ENCODE measurements at places on chromosomes 4 and X.

DNA sequence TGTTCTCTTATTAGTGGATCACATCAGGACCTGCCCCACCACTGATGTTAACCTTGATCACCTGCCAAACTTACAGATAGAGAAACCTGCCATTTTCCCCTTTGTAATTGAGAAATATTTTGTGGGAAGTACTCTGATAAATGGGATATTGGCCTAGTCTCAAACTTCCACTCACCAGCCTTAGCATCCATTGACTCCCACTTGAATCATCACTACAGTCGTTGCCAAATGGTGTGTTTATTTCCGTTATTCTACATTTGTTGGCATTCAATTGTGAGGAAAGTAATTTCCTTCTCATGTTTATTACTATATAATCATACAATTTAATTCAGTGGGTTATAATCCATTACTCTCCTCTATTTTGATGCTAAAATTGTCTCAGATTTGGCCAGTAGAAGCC lies 156.4 kb upstream of the CXCL13 start:
- DNase-seq = no peak

GRCh38 chr4:108570993-108571569 lies 49.3 kb upstream of the RPL34 start:
- DNase-seq = no peak

GRCh38 chr4:3371033-3372001 lies 70.5 kb upstream of the HGFAC start:
- no peak for DNase-seq

DNA sequence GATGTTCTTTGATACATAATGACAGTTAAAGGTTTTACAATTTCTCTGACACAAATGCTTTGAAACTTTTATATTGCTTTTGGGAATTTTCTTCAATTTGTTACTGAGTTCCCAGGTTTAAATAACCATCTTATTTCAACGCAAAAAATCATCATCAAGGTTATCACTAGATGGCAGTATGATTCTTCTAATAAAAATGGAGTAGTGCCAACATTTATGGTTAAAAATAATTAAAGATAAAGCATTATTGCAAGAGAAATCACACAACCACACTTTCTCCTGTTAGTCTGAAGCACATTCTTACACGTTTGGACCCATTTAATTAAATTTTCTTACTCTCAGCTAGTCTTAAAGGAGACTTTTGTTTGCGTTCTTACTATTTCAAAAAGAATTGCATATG lies 611.3 kb upstream of the CPXCR1 start:
- no peak for DNase-seq

DNA sequence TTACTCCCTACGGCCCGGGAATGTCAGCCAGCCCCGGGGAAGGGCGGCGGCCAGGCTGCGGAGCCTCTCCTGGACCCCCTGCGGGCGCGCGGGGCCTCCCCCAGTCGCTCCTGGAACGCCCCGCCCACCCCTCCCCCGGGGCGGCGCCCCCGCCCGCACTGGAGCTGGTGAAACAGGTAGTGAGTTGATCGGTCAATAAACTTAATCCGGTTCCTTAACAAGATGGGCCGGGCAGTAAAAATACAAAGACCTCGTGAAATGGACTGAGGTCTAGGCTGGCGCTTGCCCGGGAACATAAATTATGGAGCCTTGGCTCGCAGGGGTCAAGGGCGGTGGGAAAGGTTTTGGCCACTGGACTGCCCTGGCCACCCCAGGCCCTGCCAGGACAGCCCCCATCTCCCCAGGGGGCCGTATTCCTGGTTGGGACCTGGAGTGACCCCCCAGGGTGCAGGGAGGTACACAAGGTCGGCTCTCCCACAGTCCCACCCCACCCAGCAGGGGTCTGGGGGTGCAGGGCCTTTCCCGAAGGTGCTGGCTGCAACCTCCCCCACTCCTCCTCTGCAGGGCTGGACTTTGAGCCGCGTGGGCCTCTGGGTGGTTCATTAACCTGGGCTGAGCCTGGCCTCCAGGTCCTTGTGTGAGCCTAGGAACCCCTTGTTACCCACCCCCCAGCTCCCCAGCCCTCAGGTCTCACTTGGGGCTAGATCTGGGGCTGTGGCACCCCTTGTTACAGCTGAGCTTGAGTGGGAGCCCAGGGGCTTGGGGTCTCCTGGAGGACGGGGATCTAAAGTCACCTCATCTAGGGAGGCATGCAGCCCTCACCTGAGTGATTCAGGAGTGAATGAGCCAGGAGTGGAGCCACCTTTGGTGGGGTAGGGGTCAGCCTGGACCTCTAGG lies 2.5 kb downstream of the FGFR3 start:
- no peak for DNase-seq

GRCh38 chrX:100587861-100588260 lies 3.1 kb downstream of the TNMD start:
- DNase-seq = no peak

DNA sequence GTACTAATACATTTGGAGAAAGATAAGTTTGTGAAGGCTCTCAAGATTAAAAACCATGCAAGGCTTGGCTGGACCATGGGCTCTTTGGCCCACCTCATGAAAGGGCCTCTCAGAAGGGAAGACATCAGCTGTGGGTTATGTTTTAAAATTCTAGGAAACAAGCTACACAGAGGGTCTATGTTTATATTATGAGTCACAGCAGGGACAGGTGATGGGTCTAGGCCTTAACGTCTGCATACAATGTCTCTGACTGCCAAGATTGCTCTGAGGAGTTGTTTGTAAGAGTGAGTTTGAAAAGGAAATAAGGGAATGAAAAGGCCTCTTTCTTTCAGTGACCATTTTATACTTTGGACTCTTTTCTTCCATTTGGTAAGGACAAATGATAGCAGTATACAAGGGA lies 77.0 kb upstream of the ARMCX2 start:
- no peak for DNase-seq

DNA sequence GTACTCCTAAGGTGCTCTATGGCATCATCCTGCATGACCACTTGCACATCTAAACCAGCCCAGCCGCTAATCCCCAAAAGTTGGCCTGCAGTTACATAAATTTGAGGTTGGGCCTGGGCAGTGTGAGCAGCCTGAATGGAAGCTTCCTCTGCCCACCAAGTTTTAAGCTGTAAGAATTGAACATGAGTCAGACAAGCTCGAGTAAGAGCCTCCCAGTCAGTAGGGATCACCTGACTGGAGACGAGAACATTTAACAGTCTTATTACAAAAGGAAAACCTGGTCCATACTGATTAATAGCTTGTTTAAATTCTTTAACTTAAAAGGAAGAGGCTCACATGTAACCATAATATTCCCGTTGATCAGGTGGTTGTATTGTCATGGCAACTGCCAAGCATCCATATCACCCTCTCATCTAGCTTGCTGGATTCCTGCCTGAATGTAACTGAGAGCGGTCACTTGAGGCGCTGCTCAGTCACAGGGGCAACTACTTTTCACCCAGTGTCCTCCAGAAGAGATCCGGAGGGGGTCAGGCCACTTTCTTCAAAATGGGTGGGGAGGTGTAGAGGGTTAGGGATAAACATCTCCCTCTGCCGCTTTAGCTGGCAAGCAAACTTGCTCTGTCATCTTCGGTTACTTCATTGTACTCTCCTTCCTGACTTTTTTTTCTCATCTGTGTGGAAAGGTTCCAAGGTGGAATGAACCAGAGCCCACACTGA lies 56.6 kb upstream of the WDR1 start:
- DNase-seq = no peak

- DNase-seq = no peak
Observed at GRCh38 chr4:138890891-138891570, 124.5 kb upstream of the NOCT start.

- no peak for DNase-seq
Observed at GRCh38 chr4:53682196-53682595, 90.9 kb upstream of the LNX1 start.

GRCh38 chr4:118845552-118846050 lies 9.7 kb upstream of the SEC24D start:
- no peak for DNase-seq

DNA sequence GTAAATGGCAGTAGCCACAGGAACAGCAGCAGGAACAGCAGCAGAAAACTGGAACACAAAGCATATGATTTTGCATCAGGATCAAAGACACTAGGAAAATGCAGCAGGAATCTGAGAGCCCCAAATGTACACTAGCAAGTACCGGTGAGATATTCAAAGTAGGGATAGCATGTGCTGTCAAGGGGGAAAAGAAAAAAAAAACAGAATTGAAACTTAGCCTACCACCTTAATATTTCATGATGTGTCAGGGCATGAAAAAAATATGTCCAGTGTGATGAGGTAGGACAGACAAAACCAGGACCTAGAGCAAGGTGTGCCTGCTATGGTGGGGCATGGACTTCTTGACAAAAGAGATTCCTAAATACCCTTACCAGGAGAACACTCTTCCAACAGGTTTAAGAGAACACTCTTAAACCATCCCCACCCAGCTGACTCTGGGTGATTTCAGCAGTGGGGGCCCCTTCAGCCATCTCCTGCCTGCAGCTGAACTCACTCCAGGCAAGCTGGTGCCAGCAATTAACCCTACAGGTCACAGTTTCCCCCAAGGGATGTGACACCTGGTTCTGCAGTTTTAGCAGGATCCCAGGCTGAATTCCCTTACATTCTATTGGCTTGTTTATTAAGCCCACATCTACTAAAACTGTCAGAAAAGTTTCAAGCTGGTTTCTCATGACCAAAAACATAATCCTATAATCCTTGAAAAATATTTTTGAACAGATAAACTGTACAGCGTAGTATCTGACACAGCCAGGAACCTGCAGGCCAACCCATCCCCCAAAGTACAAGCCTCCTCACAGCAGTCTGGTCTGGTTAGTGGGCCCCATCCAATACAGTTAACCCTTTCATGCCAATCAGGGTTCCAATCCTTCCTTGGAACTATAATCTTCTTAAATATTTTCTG lies 62.9 kb upstream of the FMR1 start:
- no peak for DNase-seq

DNA sequence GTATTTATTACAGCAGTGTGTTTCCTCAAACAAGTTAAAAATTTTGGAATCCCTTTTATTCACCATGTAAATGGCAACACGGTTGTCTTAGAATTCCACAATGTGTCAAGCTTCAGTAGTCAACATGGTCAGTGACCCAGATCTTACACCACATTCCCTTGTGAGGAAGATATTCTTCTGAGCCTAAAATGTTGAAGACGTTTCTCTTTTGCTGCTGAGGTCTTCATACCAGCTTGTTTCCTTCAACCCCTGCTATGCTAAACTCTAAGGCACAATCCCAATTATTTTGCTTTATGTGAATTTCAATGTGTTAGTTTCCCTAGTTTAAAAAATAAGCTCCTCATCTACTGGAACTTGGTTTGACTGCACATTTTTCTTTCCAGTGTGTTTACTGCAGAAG lies 17.6 kb upstream of the LDB2 start:
- no peak for DNase-seq

- no peak for DNase-seq
Observed at GRCh38 chrX:40082447-40083119, 15.2 kb downstream of the BCOR start.

GRCh38 chr4:960140-960635 lies 13.2 kb downstream of the DGKQ start:
- DNase-seq = no peak

DNA sequence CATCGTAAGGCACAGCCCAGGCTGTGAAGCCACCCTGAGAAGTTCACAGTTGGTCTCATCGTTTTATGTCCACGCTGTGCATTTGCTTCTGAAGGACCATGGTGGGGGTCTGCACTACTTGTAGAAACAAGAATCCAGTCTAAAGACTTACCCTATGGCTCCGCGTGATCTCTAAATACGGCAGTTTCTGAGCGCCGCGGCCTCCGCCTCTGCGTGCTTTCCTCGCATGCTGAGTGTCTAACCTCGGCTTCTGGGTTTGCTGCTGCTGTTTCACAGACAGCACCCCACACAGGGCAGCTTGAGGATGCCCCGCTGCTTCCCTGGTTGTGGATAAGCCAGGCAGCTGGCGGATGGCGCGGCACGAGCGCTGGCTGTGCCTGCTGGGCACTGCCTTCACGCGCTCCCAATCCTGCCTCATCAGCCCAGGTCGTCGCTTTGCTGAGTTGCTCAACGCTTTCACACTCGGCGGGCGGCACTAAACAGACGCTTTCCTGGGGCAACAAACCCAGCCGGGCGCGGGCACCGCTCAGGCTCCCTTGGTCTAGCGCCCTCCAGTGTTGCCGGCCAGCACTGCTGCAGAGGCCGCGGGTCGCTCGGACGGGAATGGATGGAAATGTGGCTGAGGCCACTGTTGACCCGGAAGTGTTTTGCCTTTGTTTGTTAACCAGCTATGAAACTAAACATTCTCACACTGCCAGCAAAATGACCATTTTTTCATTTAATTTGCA lies 39.2 kb downstream of the FGFRL1 start:
- DNase-seq = no peak

GRCh38 chr4:16222957-16223527 lies 3.2 kb downstream of the TAPT1 start:
- DNase-seq = no peak

DNA sequence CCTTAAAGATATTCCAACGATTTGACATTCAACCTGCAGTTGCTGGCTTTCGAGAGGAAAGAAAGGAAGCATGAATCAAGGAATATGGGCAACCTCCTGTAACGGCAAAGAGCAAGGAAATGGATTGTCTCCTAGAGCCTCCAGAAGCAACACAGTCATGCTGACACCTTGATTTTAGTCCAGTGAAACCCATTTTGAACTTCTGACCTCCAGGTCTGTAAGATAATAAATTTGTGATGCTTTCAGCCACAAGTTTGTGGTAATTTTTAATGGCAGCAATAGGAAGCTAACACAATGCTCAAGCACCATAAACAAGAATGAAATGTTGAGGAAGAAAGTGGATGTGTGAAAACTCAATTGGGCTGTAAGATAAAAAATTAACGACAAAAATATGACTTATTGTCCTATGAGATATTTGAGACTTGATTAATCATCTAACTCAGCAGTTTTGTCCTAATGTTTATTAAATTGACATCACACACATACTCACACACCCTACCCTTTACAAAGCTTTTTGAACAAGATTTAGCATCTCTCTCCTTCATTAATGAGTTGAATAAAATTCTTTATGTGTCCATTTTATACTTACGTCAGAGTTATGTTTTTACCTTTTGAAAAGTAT lies 857.2 kb upstream of the INTU start:
- DNase-seq = no peak

- no peak for DNase-seq
Observed at GRCh38 chr4:143473334-143474126, 40.0 kb upstream of the SMARCA5 start.

DNA sequence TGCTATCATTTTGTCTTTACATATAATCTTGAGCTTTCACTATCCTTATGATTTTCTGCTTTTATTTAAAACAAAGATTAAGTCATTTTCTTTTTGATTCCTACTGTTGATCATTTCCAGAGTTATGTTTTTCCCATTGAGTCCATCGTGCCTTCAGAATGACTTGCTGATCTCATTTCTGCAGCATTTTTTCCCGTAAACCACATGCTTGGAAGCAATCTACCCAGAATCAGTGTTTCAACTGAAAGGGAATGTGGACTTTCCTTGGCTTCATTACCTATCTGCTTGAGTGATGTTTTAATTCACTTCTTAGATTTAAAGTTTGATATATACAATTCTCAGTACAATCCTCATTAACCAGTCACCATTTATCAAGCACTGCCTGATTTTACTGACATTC lies 192.4 kb upstream of the FSTL5 start:
- DNase-seq = no peak

GRCh38 chr4:153257991-153258390 lies 53.7 kb downstream of the TRIM2 start:
- DNase-seq = no peak
